ENCODE measurements at places on chromosomes 7 and 10. TPM values are rescaled to one million over a fixed set of nuclear protein-coding genes. Genes with fewer than 3 reads are reported as not detected.

GRCh38 chr7:98399890-98400541, 874 bp downstream of the BAIAP2L1 start:
- DNase-seq, result no peak

GRCh38 chr7:17186745-17187530, 111.5 kb upstream of the AHR start:
- no peak for DNase-seq

DNA sequence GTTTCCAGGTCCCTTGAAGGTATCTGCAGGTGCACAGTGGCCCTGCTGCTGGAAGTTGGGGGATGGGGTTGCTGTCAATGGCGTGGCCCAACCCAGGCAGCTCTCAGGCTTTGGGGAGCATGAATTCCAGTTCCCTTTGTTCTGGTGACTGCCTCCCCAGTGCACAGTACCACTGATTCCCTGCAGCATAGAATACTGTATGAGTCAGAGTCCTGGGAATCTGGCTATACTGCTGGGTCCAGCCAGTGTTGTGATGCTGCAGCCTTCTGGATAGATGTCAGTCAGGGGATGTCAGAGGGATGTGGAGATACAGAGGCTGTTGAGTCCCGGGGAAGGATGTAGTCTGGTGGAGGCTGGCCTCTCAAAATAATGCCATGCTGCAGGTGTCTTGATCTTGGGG, 99.3 kb downstream of the LANCL2 start:
- no peak for DNase-seq

GRCh38 chr7:73894733-73895551, 34.0 kb downstream of the TMEM270 start:
- no peak for DNase-seq

- no peak for DNase-seq
These were observed 44.6 kb upstream of the VDAC2 start for GRCh38 chr10:75165684-75166622.

DNA sequence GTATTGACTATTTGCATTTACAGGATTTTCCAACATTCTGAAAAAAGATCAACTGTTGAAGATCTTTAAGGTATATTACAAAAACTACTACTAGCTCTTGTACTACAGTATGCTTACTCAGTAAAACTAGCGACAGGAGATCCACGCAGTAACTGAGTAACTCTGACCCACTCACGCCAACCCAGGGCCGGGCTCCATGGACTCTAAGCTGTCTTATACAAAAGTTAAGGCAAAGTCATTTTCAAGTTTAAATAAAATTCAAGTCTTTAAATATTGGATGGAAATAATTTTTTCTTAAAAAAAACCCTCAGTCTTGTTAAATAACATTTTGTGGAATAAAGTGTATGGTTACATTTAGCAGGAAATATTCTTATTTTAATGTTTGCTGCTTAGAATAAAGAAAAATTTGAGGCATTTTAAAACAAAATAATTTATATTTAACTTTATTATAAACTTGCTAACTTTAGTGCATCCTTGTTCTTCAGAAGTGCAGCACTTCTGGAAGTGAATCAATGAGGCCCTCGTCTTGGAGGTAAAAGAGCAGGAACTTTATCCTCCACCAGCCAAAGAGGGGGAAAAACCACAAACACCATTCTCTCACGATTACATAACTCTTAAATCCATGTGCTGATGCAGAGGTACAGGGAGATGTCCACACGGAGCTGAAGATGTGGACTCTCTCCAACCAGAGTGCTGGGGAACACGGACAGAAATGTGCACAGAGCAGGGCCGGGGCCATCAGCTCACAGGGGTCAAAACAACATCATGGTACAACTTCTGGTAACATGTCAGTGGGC, 119.9 kb downstream of the LARP4B start:
- no peak for DNase-seq

Gene PTPRZ1
- 1.3 TPM for total RNA-seq

Gene CRHR2
- total RNA-seq, result 0.58 TPM

GRCh38 chr10:102731222-102731800, 12.4 kb upstream of the WBP1L start:
- no peak for DNase-seq

GRCh38 chr7:55063633-55064032, 44.8 kb downstream of the EGFR start:
- no peak for DNase-seq

- DNase-seq, result no peak
These were observed 99.0 kb upstream of the SMIM30 start for GRCh38 chr7:113217314-113217713.

Gene TUBB8
- not detected for total RNA-seq

Gene CALML5
- not detected for total RNA-seq

DNA sequence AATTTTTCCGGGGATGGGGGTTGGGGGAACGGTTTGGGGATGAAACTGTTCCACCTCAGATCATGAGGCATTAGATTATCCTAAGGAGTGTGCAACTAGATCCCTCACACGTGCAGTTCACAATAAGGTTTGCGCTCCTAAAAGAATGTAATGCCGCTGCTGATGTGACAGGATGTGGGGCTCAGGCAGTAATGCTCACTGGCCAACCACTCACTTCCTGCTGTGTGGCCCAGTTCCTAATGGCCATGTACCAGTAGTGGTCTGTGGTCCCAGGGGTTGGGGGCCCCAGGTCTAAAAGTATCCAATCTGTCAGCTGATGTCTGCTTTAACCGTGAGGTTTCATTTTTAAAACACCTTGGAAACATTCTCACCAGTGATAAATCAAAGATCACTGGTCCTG, 2.2 kb downstream of the STN1 start:
- DNase-seq, result no peak

Gene TUBAL3
- not detected for total RNA-seq

Gene ICA1
- 57.4 TPM for total RNA-seq

DNA sequence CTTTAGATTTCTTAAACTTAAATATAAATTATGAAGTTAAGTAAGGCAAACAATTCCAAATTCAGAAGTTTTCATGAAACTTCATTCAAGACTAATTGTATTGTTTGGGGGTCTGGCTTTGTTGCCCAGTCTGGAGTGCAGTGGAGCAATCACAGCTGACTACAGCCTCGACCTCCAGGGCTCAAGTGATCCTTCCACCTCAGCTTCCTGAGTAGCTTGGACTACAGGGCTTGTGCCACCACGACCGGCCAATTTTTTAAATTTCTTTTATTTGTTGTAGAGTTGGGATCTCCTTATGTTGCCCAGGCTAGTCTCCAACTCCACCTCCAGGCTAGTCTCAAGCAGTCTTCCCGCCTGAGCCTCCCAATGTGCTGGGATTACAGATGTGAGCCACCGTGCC, 12.5 kb downstream of the P4HA1 start:
- DNase-seq, result no peak

GRCh38 chr10:49298671-49298982, 343 bp upstream of the C10orf71 start:
- no peak for DNase-seq

DNA sequence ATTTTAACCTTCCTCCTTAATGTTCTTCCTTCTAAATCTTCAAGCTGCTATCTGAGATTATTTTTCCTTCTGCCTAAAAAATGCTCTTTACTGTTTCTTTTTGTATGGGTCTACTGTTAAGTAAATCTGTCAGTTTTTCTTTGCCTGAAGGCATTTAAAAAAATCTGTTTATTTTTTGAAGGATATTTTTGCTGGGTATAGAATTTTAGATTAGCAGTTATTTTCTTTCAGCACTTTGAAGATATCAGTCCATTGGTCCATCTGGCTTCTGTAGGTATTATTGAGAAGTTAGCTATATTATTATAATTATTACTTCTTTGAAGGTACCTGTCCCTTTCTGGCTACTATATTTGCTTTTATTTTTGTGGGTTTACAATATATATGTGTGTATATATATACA, 171.4 kb downstream of the BBS9 start:
- no peak for DNase-seq

Gene SEMA3E
- total RNA-seq, result 2.0 TPM

Gene TMEM139
- 5.8 TPM for total RNA-seq

- no peak for DNase-seq
These were observed 248.1 kb downstream of the MTERF1 start for GRCh38 chr7:91632234-91632940.

Gene KAZALD1
- total RNA-seq, result 0.43 TPM

Gene AIMP2
- 11.3 TPM for total RNA-seq

- DNase-seq, result peak; percentile 45
These were observed 9.3 kb upstream of the TET1 start for GRCh38 chr10:68550747-68551411.

- no peak for DNase-seq
These were observed 8.2 kb upstream of the RET start for GRCh38 chr10:43068471-43069210.

Gene CLEC5A
- 4.4 TPM for total RNA-seq

- peak; percentile 18 for DNase-seq
These were observed 15.5 kb downstream of the FAM241B start for GRCh38 chr10:69645296-69646184.

Gene NUTM2E
- 0.24 TPM for total RNA-seq

Gene DPP6
- total RNA-seq, result 2.9 TPM

GRCh38 chr7:135877805-135878204, 99.4 kb downstream of the MTPN start:
- DNase-seq, result no peak

DNA sequence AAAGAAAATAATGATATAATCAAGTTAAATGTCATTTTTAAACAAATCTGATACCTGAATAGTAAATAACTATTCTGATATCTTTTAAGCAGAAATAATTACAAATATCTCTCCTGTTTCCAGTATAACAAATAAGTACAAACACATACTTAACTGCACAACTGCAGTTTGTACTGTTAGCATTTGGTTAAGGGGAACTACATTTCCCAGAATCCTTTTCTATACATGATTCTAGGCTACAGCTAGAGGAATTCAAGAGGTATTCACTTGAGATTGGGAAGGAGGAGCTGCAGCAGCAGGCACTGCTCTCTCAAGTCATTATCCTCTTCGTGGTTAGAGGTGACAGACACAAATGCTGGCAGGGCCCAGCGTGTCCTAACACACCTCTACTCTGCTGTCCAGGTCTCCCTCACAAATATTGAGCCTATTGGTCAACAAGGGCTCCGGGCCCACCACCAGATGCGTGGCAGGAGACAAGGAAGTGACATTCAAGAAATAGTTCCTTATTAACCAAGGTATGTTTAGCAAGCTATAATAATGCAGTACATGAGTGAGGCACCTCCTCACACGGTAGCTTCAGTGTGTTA, 255.1 kb upstream of the MKLN1 start:
- no peak for DNase-seq

Gene FGFR2
- 24.0 TPM for total RNA-seq

DNA sequence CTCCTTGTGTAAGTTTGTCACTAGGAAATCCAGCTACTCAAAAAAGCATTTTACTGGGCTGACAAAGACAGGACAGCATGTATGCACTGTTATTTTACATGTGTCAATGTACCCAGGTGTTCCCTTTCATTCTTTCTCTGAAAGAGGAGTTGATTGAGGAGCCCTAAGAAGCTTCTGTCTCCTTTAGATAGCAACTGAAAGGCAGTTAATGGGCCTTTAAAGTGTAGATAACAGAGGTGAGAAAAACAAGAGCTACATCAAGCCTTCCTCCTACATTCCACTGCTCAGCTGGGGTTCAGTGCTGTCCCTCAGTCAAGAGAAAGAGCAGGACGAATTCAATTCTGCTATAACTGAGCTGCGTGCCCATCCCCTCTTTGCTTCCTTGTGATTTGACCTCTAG, 12.8 kb upstream of the WIPF3 start:
- DNase-seq, result no peak

GRCh38 chr10:26430641-26431163, 7.4 kb upstream of the APBB1IP start:
- no peak for DNase-seq

GRCh38 chr7:140873434-140873833, 51.3 kb downstream of the BRAF start:
- no peak for DNase-seq

DNA sequence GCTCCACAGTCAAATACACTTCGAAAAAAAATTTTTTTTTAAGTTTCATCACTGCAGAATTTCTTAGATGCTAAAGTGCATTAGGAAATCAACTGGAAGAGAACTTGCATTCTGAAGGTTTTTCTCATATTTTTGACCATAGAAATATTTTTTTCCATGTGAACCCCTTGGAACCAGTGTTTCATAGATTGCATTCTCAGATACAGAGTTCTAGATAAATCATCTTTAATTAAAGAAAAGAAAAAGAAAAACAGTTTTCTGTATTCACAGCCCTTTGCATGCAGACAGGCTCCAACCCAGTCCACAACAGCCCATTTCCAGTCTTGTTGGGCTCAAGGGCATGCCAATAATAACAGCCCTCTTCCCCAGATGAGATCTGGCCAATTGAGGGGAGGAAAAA, 75.5 kb upstream of the RPA3 start:
- no peak for DNase-seq

Gene AKR1C2
- total RNA-seq, result 3.2 TPM

- DNase-seq, result no peak
These were observed 20.5 kb upstream of the GPR26 start for GRCh38 chr10:123645615-123646014.

GRCh38 chr7:22582863-22583622, 83.1 kb upstream of the STEAP1B start:
- no peak for DNase-seq

DNA sequence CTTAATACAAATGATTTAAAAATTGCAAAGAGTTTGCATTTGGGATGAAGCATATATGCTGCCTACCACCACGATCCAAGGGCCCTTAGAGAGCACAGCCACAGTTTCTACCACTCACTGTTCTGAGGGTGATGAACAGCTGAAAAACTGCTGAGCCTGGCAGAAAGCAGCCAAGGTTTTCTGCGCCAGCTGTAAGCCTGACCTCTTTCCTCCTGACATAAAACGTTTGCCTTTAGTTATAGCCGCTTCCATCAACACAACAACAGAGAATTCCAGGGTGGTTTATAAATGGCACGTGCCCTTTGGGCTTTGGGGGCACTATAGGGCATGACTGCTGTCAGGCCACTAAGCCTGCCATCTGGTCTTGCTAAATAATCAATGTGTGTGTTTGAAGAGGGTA, 222.8 kb downstream of the RELN start:
- DNase-seq, result no peak

Gene CRYGN
- total RNA-seq, result not detected

GRCh38 chr7:116713500-116713899, 41.5 kb downstream of the MET start:
- DNase-seq, result no peak

DNA sequence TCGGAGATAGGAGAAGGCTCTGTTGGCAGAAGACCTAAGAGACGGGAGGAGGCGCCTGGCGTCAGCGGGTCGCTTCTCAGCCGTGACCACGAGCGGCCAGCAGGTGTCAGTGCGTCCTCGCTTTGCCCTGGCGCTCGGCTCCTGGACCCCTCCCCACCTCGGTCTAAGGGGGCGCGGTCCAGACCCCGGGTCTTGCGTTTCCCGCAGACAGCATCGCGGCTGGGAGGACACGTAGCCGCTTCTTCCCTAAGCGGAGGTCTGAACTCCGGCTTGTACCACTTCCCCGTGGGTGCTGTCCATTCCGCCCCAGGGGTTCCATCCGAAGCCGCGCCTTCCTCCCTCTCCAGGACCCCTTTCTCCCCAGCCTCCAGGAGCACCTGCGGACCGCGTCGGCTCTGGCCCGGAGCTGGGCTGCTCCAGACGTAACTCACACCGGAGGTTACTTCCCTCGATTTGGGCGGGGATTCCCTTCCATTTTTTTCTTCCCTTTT, 593 bp upstream of the ADRA2A start:
- DNase-seq, result peak; percentile 76

All from pancreas (tissue), 10 donors.